ENCODE measurements at places on chromosomes 12 and 14.

- no peak for DNase-seq
These were observed 37.9 kb upstream of the NCOR2 start for GRCh38 chr12:124605150-124605882.

- no peak for DNase-seq
These were observed 84.0 kb upstream of the GSC start for GRCh38 chr14:94853920-94854319.

DNA sequence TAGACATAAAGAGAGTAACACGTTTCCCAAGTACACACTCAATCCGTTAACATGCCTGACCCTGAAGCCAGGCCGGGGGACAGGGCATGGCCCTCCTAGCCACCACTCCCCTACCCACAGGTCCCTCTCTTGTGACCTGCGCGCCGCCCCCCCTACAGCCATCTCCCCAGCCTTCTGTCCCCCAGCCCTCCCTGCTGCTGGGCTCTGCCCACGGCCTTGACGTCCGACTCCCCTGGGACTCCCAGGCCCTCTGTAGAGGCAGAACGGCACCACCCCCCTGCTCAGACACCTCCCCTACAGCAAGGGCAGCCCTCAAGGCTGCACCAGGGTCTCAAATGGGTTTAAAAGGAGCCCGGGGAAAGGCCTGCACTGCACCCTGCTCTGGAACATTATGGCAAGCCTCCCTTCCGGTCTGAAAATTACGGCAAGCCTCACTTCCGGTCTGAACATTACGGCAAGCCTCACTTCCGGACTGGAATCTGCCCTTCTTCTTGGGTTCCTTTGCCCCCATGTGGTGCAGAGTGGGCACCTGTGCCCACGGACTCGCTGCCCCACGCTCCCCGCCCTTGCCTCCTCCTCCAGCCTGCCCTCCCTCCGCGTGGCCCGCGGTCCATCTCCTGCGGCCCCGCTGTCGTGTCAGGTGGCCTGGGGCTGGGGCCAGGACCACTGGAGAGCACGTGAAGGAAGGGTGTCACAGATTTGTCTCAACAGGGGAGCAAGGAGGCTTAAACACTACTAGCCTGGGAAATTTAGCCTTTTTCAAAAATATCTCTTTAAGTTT, 77.6 kb downstream of the MOK start:
- no peak for DNase-seq

DNA sequence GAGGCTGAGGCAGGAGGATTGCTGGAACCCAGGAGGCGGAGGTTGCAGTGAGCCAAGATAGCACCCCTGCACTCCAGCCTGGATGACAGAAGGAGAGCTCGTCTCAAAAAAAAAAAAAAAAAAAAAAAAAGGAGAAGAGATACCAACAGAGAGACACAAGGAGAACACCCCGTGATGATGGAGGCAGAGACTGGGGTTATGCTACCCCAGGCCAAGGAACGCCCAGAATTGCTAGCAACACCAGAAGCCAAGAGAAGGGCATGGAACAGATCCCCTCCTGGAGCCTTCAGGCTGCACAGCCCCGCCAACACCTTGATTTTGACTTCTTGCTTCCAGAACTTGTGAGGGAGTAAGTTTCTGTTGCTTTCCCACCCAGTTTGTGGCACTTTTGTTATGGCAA, 148.0 kb upstream of the FOXN3 start:
- DNase-seq: no peak

GRCh38 chr12:48265777-48266176, 62.7 kb upstream of the OR10AD1 start:
- no peak for DNase-seq

GRCh38 chr14:100788517-100788916, 37.4 kb upstream of the MEG3 start:
- no peak for DNase-seq

- DNase-seq: no peak
These were observed 111.6 kb downstream of the TSPAN8 start for GRCh38 chr12:71046215-71046614.

DNA sequence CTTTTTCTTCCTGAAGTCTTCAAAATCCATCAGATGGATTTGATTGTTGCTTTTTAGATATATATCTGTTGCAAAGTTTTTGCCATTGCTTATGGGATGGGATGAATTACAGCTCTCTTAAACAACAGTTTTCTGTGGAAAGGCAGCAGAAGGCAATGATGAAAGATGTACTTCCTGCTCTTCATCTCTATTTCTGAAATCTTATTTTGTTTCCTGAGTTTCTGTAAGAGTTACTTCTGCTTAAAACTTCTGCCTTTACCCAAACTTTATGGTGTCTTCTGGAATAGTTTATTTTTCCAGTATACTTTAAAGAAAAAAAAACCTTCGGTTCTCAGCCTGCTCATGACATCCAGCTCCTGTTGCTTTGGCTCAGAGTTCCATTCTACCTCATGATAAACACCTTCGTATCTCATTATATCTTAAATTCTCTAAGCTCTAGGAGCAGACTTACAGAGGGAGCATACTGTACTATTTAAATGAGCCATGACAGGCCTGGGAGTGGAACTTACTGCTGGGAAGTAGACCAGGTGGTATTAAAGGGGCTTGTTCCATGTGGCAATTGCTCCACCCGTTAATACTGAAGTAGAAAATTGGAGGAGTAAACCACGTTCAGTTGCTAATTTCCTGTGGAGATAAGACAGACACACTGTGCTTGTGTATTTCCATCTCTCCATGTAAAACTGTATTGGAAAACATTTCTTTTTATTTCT, 288.4 kb downstream of the FBXL14 start:
- DNase-seq: no peak

DNA sequence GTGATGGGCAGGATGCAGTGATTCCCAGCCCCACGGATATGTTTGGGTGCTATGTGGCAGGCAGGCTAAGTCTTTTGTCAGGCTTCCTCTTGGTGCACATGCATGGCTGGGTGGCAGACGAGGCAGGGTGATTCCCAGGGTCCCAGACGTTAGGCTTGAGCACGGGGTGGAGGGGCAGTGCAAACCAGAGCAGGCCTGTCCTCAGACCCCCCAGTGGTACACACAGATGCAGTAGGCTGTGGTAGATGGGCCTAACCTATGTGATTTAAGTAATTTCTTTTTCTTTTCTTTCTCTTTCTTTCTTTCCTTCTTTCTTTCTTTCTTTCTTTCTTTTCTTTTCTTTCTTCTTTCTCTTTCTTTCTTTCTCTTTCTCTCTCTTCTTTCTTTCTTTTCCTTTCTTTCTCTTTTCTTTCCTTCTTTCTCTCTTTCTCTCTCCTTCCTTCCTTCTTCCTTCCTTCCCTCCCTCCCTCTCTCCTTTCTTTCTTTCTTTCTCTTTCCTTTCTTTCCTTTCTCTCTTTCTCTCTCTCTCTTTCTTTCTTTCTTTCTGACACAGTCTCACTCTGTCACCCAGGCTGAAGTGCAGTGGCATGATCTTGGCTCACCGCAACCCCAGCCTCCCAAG, 41.6 kb downstream of the PIK3C2G start:
- no peak for DNase-seq

DNA sequence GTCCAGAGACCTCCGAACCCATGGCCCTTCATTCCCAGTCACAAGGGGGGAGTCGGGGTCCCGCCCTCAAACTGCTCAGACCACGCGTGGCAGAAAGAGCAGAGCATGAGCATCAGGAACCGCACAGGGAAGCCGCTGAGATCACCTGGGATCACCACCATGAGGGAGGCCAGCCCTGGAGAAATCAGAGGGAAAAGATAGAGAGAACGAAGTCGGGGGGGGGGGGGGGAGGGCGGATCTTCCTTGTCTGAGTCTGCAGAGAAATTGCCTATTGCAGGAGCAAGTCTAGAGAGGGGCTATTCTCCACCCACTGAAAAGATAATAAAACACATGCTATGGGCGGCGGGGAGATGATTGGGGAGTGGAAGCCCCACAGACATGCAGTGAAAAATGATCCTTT, 884 bp upstream of the TMEM132C start:
- DNase-seq: no peak

GRCh38 chr14:90773705-90774104, 42.5 kb downstream of the TTC7B start:
- DNase-seq: no peak

Data from CD8-positive, alpha-beta T cell (primary cell).